Activated CD8-positive, alpha-beta memory T cell treated with anti-CD3 and anti-CD28 coated beads for 4 hours (primary cell): ENCODE measurements at places on chromosomes 4 and X.

GRCh38 chr4:137664416-137664815 is 132.1 kb upstream of the PCDH18 start:
- DNase-seq: no peak

- no peak for DNase-seq
Measured at GRCh38 chr4:15479913-15480185, 10.2 kb downstream of the CC2D2A start.

DNA sequence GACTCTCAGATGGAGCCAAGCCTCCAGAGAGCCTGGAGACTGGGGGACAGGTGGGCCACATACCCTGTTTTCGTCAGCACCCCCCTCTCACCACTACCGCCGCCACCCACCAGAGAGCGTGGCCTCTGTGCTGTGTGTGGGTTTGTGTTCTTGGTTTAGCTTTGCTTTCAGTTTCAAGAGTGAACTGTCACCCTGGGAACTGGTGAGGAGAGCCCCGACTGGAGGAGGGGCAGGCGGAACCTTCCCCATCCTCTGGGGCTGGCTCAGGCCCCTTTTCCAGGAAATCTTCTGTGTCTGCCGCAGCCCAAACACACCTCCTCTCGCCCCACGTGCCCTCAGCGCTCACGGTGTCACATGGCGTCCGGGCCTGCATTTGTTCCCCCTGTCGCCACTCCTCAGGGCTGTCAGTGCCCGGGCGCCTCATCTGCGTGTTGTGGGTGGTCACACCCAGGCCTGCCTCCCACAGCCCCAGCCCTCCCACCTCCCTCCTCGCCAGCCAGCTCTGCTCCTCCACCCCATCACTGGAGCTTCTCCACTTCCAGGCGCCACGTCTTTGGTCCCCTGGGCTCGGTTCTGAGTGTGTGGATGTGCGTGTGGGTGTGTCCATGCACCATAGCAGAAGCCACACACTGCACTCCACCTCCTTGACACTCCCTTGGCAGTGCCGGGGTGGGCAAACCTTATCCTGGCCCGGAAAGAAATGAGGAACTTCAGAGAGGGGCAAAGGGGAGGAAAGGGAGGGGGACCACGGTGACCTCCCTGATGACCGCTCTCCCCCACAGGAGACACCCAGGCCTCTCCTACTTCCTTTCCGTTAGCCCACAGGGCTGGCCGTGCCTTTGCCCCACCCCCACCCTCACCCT is 27.8 kb downstream of the ELF4 start:
- DNase-seq: peak; percentile 48

- no peak for DNase-seq
Measured at GRCh38 chrX:63275127-63275526, 76.0 kb downstream of the SPIN4 start.

GRCh38 chr4:19349416-19349815 is 902.3 kb upstream of the SLIT2 start:
- DNase-seq: no peak

GRCh38 chr4:124873361-124874171 is 161.0 kb upstream of the ANKRD50 start:
- no peak for DNase-seq

DNA sequence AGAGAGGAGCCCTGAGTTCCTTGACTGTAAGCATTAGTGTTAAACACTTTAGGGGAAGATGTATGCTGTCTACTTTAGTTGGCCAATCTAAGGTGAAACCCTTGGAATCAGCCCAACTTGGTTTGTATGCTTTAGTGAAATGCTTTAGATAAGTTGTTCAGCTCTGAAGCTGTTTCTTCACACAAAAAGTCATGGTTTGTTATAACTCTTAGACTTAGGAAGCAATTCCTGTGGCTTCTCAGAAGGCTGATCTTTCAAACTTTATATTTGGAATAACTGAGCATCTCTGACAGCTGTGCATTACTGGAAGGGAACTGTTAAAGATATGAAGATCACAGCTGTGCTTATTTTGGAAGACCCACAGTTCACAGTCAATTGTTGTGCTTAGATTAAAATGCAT is 714.1 kb downstream of the FAT4 start:
- no peak for DNase-seq

DNA sequence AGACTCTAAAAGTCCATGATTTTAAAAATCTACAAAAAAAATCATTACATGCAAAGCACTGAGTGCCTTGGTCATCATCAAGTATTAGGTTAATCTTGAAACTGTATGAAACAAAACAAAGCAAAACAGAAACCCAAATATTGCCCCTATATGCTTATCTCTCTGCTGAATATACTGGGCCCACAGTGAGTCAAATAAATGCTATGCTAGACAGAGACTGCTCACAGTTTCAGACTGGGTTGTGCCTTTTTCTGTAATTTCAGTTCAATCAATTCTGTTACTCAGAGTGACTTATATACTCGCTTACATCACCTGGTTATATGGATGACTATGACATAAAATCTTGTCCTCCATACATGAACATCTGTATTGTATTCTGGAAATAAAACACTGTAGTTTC is 257.1 kb upstream of the ACTRT1 start:
- no peak for DNase-seq

DNA sequence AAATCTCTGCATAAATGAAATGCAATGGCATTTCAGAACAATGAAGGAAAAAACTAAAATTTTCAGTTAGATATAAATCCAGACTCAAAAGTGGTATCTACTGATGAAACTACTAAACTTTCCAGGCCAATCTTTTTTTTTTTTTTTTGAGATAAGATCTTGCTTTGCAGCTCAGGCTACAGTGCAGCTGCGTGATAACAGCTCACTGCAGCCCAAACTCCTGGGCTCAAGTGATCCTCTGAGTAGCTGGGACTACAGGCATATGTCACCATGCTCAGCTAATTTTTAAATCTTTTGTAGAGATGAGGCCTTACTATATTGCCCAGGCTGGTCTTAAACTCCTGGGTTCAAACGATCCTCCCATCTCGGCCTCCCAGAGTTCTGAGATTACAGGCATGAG is 1228.2 kb upstream of the ADGRL3 start:
- no peak for DNase-seq

GRCh38 chrX:140524556-140524955 is 19.7 kb upstream of the SOX3 start:
- DNase-seq: no peak

DNA sequence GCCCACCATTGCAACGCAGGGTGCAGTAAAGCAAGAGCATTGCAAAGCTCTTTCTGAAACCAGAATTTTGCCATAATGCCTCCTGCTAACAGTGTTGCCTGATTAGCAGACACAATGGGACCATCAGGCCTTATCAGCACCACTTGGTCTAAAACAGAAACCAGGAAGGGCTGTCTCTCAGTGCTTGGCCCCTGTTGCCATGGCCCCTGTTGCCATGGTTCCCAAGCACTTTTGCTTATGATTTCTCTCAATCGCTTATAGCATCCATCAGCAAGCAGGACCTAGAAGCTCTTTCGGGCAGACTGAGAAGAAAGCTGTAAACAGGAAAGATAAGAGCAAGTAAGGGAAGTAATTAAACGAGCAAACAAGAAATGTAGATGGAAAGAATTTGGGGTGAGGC is 36.8 kb downstream of the RTL5 start:
- DNase-seq: no peak

DNA sequence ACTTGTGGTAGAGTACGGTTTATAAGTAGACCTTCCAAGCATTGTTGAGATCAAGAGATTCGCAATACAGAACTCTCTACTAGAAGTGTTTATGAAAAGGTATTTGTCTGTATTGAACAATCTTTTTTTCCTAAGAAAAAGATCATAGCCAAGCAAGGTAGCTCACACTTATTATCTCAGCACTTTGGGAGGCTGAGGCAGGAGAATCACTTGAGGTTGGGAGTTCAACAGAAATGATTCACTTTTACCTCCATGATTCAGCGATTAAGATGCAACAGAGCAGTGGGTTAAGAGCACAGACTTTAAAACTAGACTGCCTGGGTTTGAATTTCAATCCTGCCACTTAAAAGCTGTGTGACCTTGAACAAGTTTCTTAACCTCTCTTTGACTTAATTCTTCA is 74.3 kb downstream of the TMEM156 start:
- no peak for DNase-seq

- DNase-seq: no peak
Measured at GRCh38 chr4:76504613-76505465, 69.8 kb downstream of the SHROOM3 start.

GRCh38 chrX:23103546-23103945 is 103.8 kb downstream of the DDX53 start:
- no peak for DNase-seq

GRCh38 chr4:7514789-7515188 is 80.1 kb upstream of the PSAPL1 start:
- no peak for DNase-seq

GRCh38 chr4:57037982-57038604 is 59.4 kb downstream of the POLR2B start:
- no peak for DNase-seq

DNA sequence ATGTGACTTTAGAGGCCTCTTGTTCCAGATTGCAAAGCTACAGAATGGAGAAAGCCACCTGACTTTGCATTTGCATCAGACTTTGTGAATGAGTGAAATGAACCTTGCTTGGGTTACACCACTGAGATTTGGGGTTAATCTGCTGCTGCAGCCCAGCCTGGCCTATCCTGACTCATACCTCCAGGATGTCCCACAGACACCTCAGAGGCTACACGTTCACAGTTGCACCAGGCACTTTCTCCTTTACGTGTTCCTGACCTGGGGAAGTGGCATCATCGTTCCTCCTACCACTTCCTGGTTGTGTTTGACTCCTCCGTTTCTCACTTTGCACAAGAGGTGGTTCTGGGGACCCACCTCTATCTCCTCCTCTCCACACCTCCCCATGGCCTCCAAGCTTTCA is 9.2 kb upstream of the SORCS2 start:
- no peak for DNase-seq

DNA sequence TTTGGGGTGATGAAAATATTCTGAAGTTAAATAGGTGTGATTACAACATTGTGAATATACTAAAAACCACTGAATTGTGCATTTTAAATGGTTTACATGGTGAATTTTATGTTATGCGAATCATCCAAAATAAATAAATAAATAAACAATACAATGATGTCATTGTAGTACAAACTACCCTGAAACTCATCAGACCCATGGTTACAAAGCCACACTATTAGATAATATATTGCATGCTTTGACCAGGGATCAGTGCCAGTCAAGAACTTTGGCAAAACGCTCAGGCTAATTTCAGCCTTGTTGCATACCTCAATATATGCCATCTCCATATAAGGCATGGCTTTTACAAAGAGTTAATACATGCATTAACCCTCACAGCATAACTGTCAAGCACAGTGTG is 45.5 kb upstream of the XIAP start:
- no peak for DNase-seq

DNA sequence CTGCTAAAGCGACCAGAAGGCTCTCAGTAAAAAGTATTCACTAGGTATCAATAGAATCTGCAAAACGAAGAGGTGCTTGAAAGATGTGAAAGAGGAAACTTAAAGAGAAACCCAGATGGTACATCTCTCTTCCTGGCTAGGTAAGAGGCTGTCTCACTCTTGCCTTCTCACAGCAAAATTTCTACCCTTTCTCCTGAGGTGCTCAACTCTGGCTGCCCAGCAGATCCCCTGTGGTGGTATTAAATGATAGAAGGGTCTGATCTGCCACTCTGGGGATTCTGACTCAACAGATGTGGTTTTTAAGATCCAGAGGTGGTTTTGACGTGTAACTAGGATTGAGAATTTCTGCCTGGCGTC is 14.9 kb upstream of the TSPAN5 start:
- no peak for DNase-seq

GRCh38 chr4:185657183-185657582 is 121.9 kb upstream of the PDLIM3 start:
- no peak for DNase-seq

GRCh38 chr4:63106600-63106999 is 1302.7 kb downstream of the TECRL start:
- no peak for DNase-seq

DNA sequence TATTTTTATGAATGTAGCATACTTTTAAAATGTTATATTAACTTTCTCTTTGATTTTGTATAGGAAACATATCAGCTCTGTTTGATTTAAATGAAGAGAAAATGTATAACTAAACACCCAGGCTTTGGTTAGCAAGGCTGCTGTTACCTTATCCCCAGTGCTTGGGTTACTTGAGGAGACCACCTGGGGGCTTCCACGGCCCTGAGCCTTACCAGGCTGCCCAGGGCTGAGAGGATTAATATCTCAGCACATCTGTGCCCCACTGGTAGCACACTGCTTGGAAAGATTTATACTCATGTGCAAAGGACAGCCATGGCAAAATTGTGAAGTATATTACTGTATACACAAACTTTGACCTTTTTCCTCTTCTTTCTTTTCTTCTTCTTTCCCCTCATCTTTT is 752.9 kb downstream of the RAPGEF2 start:
- DNase-seq: no peak

DNA sequence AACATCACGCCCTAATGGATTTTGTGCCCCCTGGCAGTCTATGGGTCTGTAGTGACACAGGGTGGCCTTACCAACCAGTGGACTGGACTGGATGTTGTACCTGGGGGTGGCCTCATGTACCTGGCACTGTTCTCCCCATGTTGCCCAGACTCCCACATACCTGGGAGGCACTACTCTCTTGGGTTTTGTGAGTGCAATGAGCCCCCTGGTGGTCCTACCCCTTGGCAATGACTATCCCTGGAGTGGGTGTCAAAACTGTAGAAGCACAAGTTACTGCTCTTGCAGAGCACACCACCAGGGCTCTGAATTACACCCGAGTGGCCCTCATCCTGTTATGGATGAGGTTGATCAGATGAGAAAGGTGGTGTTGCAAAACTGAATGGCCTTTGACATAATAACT is 57.8 kb upstream of the CCDC149 start:
- DNase-seq: no peak

DNA sequence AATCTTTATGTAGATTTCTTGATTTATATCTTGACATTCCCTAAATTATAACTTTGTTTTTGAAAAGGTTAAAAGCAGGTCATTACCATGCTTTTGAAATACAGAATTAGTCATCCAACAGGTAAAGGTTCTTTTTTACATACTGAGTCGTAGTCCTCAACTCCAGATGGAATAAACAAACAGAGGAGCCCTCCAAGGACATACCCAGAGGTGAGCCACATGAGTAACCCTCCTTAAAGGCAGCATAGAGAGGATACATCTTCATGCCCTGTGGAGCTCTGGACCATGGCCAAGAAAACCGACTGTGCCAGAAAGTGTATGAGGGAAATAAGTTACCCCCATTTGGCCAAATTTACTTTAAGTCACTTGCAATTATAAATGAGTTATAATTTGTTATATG is 95.3 kb upstream of the MCF2 start:
- no peak for DNase-seq

DNA sequence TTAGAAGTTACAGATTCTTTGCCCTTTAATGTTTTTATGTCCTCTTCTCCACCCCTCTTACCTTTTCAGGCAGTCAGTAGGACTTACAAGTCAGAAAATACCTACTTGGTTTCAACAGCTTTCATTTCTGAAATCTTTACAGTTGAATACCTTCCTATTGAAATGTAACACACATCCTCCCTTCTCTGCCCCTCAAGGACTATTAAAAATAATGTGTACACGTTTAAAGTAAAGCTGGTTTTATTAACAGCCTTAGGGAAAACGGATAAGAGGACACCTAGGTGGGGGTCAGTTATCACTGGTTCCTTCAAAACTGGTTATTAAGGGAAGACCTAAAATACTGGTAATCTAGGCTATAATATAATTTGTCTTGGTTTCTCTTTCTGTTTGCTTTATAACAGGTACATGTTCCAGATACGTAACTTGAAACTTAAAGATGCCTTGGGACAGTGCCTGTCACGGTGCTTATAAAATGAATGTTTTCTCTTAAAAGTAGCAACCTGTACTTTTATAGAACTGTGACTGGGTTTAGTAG is 1.8 kb downstream of the CCSER1 start:
- DNase-seq: no peak

GRCh38 chr4:54074381-54074780 is 10.0 kb upstream of the CHIC2 start:
- DNase-seq: no peak
